ENCODE measurements at places on chromosomes 7 and 10. TPM values are rescaled to one million over a fixed set of nuclear protein-coding genes. Genes with fewer than 3 reads are reported as not detected.

Gene TMEM178B
- 0.34 TPM for total RNA-seq

Gene HOXA3
- total RNA-seq = 2.4 TPM

Gene GPR146
- 69.9 TPM for total RNA-seq

Gene MCM10
- total RNA-seq = 6.3 TPM

Gene PROSER2
- total RNA-seq = 11.2 TPM

Gene SPDYE16
- not detected for total RNA-seq

Gene NPFFR1
- total RNA-seq = not detected

Gene NYAP1
- 5.4 TPM for total RNA-seq

Gene GNAT3
- not detected for total RNA-seq

Gene COL17A1
- total RNA-seq = 0.84 TPM

- no peak for DNase-seq
Measured at GRCh38 chr7:96837593-96837992, 127.9 kb upstream of the SEM1 start.

DNA sequence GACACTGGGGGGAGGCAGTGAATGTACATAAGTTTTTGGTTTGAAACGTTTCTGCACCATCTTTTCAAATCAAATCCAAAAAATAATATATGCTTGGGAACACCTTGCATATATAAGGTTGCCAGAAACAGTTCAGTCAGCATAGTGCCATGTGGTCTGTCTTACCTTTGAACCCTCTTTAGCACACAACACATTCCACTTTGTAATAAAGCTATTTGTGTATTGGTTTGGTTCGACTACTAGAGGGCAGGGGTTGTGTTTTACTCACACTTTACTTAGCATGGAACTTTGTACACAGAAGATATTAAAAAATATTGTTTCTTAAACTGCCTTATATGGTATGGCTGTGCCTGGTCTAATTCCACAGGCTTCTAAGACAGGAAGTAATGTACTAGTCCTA, 43.2 kb downstream of the ALDH18A1 start:
- DNase-seq = no peak

- DNase-seq = peak; percentile 15
Measured at GRCh38 chr7:98753989-98754479, 115.8 kb downstream of the TMEM130 start.

GRCh38 chr7:135678612-135679575, 16.6 kb downstream of the STMP1 start:
- DNase-seq = peak; percentile 82

DNA sequence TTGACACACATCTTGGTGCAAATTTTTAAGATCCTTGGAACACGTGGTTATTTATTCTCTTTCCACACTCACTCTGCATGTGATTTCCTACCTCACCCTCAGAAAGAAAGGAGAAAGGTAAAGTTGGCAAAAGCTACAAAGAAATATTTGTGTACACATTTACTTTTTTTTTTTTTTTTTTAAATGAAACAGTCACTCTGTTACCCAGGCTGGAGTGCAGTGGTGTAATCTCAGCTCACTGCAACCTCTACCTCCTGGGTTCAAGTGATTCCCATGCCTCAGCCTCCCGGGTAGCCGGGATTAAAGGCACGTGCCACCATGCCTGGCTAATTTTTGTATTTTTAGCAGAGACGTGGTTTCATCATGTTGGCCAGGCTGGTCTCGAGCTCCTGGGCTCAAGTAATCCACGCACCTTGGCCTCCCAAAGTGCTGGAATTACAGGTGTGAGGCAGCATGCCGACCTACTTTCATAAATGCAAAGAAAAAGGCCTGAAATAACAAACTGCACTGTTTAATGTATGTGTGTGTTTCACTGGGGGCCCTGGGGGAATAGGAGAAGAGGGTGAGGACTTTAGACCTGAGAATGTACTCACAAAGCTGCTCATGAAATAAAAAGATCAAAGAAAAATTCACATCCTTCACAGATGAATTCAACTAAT, 71.6 kb upstream of the GRID1 start:
- DNase-seq = no peak

DNA sequence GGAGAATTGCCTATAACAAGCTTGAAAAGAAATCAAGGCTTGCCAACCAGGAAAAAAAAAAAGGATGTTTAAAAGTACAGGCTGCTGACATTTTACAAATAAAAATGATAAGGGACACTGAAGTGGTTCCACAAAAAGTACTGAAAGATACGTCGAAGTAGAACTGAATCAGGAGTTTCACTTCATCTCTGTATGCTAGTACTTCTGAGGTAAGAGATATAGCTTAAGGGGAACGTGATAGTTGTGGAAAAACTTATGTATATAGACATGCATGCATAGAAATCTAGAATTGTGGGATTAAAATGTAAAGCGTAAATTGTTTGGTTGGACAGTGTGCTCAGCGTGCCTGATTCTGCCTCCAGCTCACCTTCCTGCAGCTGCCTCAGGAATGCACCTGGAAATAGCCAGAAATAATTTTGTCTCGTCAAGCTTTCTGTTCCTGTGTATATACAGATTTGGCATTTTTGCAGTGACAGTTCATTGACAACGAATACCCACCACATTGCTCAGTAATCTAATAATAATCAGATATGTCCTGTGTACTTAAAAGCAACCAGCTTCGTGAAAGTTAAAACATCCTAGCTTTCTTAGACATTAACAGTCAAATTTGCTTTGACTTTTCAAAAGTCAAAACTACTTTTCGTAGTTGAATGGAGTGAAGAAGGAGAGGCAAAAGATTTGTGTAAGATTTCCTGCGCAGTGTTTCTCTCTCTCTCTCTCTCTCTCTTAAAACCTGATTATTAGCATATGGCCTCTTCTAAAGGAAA, 1.4 kb downstream of the SOSTDC1 start:
- no peak for DNase-seq

DNA sequence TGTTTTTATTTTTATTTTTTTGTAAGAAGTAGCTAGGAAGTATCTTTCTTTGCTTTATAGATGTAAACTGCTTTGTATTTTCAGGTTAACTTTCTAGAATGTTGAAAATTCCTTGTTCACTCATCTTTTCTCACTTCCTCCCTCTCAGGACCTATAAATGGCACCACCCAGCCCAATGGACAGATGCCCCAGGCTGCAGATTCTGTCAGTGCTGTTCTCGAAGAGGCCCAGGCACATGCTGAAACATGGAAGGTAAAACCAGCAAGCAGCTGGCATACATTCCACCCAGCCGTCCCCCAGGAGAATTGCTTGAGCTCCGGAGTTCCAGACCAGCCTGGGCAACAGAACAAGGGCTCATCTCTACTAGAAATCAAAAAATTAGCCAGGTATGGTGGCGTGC, 47.1 kb upstream of the PDSS1 start:
- DNase-seq = no peak

DNA sequence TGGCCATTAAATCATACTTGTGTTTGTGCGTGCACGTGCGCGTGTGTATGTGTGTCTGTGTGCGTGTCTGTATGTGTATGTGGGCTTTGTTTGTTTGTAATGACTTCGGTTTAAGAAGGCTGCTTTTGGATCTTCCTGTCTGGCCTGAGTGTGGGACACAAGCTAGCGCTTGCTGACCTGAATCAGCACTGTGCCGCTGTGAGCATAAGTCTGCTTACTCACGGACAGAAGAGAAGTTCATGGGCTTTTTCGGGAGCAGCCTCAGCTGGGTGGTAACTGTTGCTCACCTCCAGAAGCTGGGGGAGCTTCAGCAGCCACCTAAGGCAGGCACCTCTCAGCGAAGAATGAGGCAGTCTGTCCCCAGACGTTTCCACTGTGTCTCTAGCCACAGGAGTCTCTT, 56.1 kb upstream of the TRUB1 start:
- DNase-seq = no peak

GRCh38 chr10:122019414-122019975, 30.5 kb downstream of the TACC2 start:
- DNase-seq = no peak

- DNase-seq = no peak
Measured at GRCh38 chr10:27624941-27625340, 120.7 kb downstream of the MKX start.

DNA sequence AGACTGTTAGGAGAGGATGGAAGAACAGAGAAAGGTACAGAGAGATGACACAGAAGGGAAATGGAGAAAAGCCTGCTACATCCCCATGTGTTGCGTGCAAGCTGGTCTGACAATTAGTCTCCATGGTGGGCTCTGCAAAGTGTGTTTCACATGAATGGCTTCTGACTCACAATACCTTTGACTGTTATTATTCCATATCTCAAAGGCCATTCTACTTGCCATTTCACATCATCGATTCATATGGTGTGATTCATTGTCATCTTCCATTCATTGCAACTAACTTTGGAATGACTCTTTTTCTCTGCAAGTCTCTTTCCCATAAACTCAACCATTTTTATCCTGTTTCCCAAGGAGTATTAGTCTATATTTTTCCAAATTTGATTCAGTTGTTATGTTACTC, 208.9 kb upstream of the INHBA start:
- DNase-seq = no peak

DNA sequence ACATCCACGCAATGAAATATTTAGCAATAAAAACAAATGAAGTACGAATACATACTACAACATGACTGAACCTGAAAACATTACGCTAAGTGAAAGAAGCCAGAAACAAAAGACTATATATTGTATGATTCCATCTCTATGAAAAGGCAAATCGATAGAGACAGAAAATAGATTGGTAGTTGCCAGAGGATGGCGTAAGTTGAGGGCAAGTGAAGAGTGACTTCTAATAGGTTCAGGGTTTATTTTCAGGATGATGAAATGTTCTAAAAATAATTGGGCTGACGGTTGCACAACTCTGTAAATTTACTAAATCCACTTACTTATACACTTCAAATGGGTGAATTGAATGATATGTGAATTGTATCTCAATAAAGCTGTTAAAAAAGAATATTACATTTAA, 39.5 kb upstream of the TECTB start:
- no peak for DNase-seq

DNA sequence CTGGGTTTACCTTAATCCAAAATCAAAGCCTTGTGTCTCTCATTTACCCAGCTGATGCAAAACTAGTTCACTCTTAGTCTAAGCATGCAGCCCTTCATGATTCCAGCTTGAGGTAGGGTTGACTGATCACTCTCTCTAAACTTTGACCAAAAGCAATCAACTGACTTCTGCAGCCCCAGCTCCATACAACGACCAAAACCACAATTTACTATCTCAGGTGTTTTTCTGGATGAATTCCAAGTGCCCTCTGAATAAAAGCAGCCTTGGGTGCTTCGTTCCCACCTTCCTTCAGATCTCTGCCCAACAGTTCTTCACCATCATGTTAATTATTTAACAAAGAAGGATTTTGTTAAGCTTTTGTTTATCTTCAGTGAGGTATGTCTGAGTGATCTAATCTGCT, 62.6 kb downstream of the CCDC6 start:
- DNase-seq = no peak

DNA sequence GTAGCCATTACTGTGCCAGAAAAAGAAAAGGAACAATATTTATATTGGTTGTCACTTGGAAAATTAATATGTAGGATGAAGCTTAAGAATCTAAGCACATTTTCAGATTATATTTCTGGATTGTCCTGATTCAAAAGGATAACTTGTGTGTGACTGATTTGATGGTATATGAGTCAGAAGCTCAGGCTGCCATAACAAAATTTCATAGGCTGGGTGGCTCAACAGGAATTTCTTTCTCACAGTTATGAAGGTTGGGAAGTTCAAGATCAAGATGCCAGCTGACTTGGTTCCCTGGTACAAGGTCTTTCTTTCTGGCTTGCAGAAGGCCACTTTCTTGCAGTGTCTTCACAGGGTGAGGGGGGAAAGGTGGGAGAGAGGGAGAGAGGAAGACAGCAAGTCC, 108.5 kb downstream of the ST7 start:
- DNase-seq = no peak

GRCh38 chr10:9294132-9294663, 1239.7 kb downstream of the GATA3 start:
- no peak for DNase-seq

GRCh38 chr10:3239920-3240894, 67.6 kb upstream of the PITRM1 start:
- peak; percentile 83 for DNase-seq

- DNase-seq = peak; percentile 43
Measured at GRCh38 chr7:83162402-83163256, at the start of gene PCLO. PCLO (minus strand) TSS chr7:83162884; CDS start chr7:83162592, 292 bp downstream.

DNA sequence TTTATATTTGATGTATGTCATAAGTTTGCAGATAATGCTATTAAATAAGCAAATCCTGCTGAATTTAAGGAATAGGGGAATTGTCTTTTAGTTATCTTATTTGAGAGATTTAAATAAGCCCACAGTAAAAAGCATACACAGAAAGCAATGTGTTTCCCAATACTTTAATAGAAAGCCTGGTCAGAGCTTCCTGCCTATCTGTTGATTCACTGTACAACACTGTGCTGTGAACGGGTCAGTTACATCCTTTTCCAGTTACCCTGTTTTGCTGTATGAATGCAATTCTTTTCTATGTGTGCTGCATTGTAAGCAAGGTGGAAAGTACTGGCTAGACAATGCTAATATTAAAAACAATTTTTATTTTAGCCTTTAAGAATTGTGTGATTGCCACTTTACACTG, 81.2 kb downstream of the ANKRD7 start:
- DNase-seq = no peak

DNA sequence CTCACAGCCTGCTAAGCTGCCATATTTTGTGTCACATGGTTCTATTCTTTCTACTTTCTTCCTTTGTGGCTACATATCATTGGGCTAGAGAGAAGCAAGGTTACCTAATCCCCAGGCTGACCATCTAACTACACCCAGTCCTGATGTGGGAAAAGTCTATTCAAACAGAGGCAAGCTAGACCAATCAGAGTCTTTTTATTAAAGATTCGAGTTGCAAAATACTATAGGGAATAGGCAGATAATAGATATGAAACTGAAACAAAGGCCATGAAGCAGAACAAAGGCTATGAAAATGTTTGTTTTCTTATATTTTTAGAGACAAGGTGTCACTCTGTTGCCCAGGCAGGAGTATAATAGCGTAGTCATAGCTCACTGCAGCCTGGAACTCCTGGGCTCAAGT, 36.7 kb downstream of the MTERF1 start:
- DNase-seq = no peak

GRCh38 chr7:121428855-121429489, 32.9 kb upstream of the FAM3C start:
- DNase-seq = no peak

- no peak for DNase-seq
Measured at GRCh38 chr10:115957012-115957399, 316.0 kb downstream of the GFRA1 start.
